ENCODE measurements at places on chromosomes 12 and 14.
A peak's percentile ranks its signal among the peaks of the same experiment; 100 is the strongest.

DNA sequence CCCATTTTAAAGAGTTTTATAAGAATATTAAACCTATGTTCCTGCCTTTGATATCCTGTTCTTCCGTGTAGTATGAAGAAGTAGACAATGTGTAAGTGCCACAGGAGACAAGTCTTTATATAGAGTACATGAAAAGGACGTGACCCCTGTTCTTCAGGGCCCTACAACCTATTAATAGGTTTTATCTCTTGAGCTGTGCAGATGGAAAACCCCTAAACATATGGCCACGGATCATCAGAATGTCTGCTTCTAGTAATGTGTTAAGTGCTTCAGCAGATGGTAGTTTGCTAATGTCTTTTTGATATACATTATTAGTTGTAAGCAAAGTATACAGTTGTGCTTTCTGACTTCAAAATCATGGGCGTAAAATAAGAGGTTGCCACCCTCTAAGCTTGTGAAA, 228.5 kb downstream of the PTPRO start:
- no peak overlapping the region for H3K27ac ChIP-seq
- no peak overlapping the region for H3K4me3 ChIP-seq
- no peaks in the 10 kb centered on the region for H3K36me3 ChIP-seq
- no peak for DNase-seq
- no peaks in the 10 kb centered on the region for H3K27me3 ChIP-seq

GRCh38 chr12:11765817-11766794, 116.6 kb downstream of the ETV6 start:
- no peak overlapping the region for H3K4me3 ChIP-seq
- peaks cover 66% of the 10 kb centered on the region for H3K4me1 ChIP-seq
- DNase-seq: no peak
- H3K36me3 ChIP-seq: no peaks in the 10 kb centered on the region

DNA sequence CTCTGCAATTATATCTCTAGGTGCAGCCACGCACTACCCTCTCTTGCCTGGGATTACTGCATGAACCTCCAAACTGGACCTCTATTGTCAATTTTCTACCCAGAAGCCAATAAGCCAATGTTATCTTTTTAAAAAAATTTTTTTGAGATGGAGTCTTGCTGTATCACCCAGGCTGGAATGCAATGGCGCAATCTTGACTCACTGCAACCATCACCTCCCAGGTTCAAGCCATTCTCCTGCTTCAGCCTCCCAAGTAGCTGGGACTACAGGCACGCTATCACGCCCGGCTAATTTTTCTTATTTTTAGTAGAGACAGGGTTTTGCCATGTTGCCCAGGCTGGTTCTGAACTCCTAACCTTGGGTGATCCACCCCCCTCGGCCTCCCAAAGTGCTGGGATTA, 11.2 kb upstream of the PXN start:
- no peak for DNase-seq
- H3K27ac ChIP-seq: no peak overlapping the region
- H3K4me1 ChIP-seq: no peaks in the 10 kb centered on the region
- no peak overlapping the region for H3K4me3 ChIP-seq

DNA sequence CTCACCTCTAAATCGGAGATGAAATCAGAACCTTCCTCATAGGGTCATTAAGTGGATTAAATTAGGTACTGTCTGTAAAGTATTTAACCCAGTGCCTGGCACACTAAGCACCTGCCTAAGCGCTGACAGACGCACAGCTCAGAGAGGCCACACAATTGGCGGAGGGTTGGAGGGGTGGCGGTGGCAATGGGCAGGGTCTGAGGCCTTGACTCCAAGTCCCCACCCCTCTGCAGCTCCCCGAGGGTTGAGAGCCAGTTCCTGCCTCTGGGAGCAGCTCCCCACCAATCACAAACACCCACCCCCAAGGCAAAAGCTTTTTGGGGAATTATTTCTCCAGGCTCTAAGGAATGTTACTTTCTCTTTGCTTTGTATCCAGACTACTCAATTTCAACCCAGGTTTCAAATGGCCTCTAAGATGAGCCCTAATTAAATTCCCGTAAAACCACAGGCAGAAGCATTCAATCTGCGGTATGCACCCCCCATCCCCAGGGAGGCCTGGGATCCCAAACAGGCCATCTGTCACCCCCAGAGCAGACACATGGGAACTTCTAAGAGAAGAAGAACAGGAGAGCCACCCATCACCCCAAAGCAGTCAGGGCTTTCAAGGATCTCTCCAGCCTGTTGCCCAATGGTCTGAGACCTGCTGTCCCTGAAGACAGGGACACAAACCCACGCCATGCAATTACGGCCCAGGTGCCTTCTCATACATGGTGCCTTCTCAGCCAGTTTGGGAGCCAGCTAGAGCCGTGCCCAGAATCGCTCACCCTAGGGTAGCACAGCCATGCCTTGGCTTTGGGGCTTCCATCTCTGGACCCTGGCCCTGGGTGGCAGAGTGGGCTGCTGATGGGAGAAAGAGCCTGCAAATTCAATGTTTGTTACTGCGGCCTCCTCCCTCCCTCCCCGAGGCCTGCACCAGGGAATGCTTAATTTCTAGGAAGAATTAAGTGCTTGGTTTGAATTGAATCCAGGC, 66.1 kb downstream of the CHGA start:
- no peak for DNase-seq
- no peak overlapping the region for H3K27ac ChIP-seq
- no peak overlapping the region for H3K4me3 ChIP-seq
- H3K4me1 ChIP-seq: peaks cover 19% of the 10 kb centered on the region
- peaks cover 30% of the 10 kb centered on the region for H3K36me3 ChIP-seq

GRCh38 chr14:64692986-64693809, 11.0 kb upstream of the PLEKHG3 start:
- H3K4me1 ChIP-seq: peaks cover 55% of the 10 kb centered on the region
- no peaks in the 10 kb centered on the region for H3K36me3 ChIP-seq
- no peaks in the 10 kb centered on the region for H3K27me3 ChIP-seq
- H3K27ac ChIP-seq: peak overlapping the region; percentile 46

DNA sequence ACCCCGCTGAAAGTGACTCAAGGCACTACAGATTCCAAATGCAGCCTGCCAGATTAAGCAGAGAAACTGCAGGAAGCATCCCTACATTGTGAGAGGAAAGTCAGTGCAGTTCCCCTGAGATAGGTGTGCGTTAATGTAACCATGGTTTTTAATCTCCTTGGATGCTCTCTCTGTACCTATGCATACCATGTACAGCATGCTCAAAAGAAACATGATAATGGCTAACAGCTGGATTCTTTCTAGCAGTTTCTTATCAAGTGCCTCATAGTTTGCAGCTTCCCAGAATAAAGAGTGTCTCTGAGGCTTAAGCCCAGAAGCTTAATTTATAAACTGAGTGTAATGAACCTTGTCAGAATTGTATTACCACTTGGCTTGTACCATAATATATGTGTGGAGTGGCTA, 17.1 kb upstream of the MDM1 start:
- H3K27ac ChIP-seq: no peak overlapping the region
- no peak for DNase-seq
- H3K36me3 ChIP-seq: no peaks in the 10 kb centered on the region
- H3K4me1 ChIP-seq: no peaks in the 10 kb centered on the region

- H3K4me1 ChIP-seq: no peaks in the 10 kb centered on the region
- no peak overlapping the region for H3K27ac ChIP-seq
- H3K36me3 ChIP-seq: no peaks in the 10 kb centered on the region
- H3K27me3 ChIP-seq: no peaks in the 10 kb centered on the region
- DNase-seq: no peak
These were observed 116.1 kb upstream of the FBXO33 start for GRCh38 chr14:39548358-39548757.

GRCh38 chr12:60101715-60102114, 505.9 kb downstream of the SLC16A7 start:
- H3K4me1 ChIP-seq: no peaks in the 10 kb centered on the region
- no peak overlapping the region for H3K4me3 ChIP-seq
- no peak overlapping the region for H3K27ac ChIP-seq
- no peaks in the 10 kb centered on the region for H3K27me3 ChIP-seq

- H3K36me3 ChIP-seq: no peaks in the 10 kb centered on the region
- H3K4me1 ChIP-seq: no peaks in the 10 kb centered on the region
- no peak overlapping the region for H3K27ac ChIP-seq
- no peak overlapping the region for H3K4me3 ChIP-seq
These were observed 138.5 kb downstream of the ANO2 start for GRCh38 chr12:5806371-5807089.

- peak overlapping the region; percentile 89 for H3K4me3 ChIP-seq
- DNase-seq: no peak
- H3K36me3 ChIP-seq: no peaks in the 10 kb centered on the region
- peak overlapping the region; percentile 100 for H3K27ac ChIP-seq
- no peaks in the 10 kb centered on the region for H3K27me3 ChIP-seq
These were observed 1.9 kb downstream of the DUSP16 start for GRCh38 chr12:12560587-12561370.

DNA sequence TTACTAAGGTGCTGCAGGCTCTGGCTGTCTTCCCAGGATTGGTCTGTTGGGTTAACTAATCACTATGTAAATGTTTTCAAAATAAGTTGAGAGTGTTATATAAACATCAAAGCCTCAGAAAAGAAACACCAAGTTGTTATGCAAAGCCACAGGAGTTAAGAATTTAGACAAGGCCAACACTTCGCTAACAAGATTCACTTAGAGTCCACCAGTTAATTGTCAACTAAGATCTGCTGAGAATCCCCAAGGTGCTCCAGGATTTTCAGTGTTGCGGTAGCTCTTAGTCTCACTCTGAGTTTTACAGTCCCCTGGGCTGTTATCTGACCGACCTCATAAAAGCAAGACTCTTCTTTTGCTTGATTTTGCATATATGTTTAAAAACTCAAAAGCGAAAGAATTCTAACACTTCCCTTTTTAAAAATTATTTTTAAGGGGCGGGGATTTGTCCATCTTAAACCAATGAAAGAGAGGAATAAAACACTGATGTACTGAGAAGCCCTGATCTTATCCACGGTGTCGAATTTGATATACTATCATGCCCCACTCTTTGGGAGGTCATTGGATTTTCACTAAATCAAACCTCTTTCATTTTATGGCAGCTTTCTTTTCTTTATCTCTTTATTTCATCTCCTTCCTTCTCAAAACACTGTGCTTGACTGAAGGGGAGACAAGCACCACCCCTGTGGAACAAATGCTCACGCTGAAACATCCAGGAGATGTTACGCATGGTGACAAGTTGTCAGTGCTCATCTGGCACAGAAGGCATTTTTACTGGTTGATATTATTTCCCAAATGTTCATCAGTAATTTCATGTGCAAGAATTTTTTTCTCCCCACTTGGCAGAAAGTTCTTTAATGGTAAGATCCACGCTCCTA, 7.0 kb downstream of the NIN start:
- H3K4me3 ChIP-seq: peak overlapping the region; percentile 7
- peaks cover 49% of the 10 kb centered on the region for H3K4me1 ChIP-seq
- peak overlapping the region; percentile 43 for H3K27ac ChIP-seq

DNA sequence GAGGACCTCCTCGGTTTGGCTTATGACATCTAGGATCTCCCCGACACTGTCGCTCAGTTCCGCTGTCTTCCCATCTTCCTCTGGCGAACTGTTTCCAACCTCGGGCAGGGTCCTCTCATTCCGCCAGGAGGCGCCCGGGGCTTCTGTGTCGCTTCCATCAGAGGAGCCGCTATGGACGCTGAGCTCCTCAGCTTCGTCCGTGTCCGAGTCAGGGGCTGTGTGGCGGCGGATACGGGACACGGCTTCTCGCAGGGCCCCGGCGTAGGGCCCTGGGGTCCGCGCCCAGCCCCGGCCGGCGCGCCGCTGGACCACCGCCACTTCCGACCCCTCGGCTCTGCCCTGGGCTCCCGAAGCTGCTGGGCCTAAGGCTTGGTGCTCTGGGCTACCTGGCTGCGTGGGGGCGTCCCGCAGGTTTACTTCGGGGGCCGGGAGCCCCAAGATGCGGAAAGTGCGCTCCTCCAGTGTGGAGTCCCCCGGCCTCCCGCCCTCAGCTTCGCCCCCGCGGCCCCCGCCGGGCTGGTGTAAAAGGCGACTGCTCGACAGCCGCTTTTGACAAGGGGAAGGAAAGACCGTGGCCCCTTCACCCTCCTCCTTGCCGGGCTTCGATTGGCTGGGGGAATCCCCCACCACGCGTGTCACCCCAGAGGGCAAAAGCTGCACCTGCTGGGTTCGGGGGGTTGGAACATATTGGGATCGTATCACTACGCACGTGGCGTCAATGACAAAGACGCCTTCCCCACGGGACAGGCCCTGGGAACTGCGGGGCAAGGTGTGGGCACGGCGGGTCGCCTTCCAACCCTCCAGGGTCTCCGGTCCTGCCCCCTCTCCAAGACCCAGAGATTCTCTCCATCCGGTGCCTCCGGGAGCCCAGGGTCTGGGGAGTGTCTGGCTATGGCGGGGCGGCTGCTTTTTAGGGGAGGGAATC, 2.1 kb downstream of the DDN start:
- no peak overlapping the region for H3K27ac ChIP-seq
- peaks cover 52% of the 10 kb centered on the region for H3K4me1 ChIP-seq
- peaks cover 60% of the 10 kb centered on the region for H3K27me3 ChIP-seq
- peak; percentile 79 for DNase-seq
- peaks cover 18% of the 10 kb centered on the region for H3K36me3 ChIP-seq
- H3K4me3 ChIP-seq: no peak overlapping the region

GRCh38 chr12:121804417-121805111, 755 bp downstream of the SETD1B start:
- H3K36me3 ChIP-seq: peaks cover 4% of the 10 kb centered on the region
- H3K27me3 ChIP-seq: no peaks in the 10 kb centered on the region
- peaks cover 26% of the 10 kb centered on the region for H3K4me1 ChIP-seq
- no peak for DNase-seq

GRCh38 chr12:107990325-107990724, 138.8 kb upstream of the WSCD2 start:
- no peaks in the 10 kb centered on the region for H3K4me1 ChIP-seq
- no peak overlapping the region for H3K27ac ChIP-seq
- DNase-seq: no peak
- H3K27me3 ChIP-seq: peaks cover 32% of the 10 kb centered on the region

GRCh38 chr12:95767703-95768102, 22.9 kb downstream of the NTN4 start:
- H3K27me3 ChIP-seq: no peaks in the 10 kb centered on the region
- peaks cover 22% of the 10 kb centered on the region for H3K4me1 ChIP-seq
- no peak overlapping the region for H3K4me3 ChIP-seq
- DNase-seq: no peak
- no peak overlapping the region for H3K27ac ChIP-seq

DNA sequence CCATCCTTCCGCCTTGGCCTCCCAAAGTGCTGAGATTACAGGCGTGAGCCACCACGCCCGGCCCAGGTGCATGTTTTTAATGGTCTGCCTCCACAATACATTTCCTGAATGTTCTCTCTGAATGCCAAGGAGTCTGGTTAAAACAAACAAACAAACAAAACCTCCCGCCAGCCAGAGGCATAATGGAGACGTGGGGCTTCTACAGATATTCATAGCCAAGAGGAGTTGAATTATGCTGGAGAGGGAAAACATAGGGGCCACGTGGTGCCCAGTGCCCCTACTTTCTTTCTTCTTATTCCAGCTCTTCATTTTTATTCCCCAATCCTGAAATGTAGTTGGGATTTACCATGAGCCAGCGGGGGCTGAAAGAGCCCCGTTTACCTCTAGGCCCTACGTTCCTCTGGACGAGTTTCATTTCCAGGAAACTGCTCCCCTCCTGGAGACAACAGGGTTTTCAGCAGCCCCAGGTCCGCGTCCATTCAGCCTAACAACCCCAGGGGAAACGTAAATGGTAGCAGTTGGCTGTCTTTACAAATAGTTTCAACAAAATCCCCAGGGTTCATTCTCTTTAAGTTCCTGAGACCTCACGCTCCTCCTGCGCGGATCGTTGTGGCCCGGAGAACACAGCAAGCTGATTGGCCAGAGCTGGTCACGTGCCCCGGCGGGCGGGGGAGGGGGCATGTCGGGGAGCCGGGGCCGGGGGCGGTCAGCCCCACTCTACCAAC, 108.5 kb upstream of the ESRRB start:
- peak; percentile 55 for DNase-seq
- H3K27ac ChIP-seq: peak overlapping the region; percentile 46
- H3K4me1 ChIP-seq: no peaks in the 10 kb centered on the region

- no peak overlapping the region for H3K4me3 ChIP-seq
- no peaks in the 10 kb centered on the region for H3K36me3 ChIP-seq
- DNase-seq: no peak
These were observed 27.7 kb upstream of the RNU6-8 start for GRCh38 chr14:32230695-32231280.
